ENCODE measurements at places on chromosomes 16 and 17. TPM values are rescaled to one million over a fixed set of nuclear protein-coding genes. Genes with fewer than 3 reads are reported as not detected.

GRCh38 chr17:81519284-81520020 is 6.9 kb upstream of the ACTG1 start:
- no peak for DNase-seq

DNA sequence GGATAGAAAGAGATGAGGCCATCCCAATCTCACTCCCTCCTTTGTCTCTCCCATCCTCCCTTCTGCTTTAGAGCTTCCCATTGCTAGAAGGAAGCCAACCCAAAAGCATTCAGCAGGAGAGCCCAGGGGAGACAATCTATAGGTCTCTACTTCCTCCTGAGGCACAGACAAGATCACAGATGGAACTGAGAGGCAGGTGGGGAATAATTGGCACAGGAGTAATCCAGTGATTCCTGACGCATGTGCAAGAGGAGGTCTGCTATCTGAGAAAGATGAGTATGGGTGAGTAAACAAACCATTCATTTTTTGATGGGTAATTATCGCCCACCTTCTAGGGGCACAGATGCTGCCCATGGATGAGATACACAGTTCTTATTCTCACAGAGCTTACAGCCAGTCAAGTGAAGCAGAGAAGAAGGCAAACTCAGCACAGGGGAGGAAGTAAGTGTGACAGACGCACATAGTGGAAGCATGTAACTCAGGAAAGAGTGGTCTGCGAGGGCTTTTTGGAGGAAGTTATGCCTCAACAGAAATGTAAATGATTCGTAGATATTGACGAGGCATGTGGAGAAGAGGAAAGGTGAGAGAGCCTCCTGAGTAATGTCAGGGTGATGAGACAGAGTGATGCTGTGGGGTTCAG is 88.9 kb upstream of the HLF start:
- no peak for DNase-seq

DNA sequence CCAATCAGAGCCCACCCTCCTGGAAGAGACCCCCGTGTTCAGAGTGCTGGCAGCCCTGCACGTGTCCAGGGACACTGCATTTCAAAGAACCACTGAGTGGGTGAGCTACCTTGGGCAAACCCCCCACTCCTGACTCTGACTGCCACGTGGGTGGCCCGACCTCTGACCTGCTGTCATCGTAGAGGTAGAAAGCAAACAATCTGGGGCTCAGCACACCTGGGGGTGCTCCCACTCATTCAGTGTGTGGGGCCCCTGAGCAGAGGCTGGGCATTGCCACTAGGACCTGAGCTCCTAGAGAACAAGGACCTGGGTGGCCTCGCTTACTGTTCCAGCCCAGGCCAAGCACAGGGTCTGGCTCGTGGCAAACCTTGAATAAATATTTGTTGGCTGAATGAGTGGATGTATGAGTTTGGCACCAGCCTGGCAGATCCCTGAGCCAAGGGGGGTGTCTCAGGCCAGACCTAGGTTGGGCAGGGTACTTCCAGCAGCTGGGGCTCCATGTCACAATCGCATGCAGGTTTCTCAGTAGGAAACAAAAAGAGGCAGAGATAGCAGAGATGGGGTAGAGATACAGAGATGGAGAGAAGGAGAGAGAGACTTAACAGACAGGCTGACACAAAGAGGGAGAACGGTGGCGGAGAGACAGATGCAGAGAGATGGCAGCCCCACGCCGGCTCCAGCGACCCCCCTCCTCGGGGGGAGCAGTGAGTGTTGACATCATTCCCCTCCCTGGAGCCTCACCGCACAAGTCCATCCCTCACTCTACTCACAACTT is 5.4 kb upstream of the DRC7 start:
- no peak for DNase-seq

DNA sequence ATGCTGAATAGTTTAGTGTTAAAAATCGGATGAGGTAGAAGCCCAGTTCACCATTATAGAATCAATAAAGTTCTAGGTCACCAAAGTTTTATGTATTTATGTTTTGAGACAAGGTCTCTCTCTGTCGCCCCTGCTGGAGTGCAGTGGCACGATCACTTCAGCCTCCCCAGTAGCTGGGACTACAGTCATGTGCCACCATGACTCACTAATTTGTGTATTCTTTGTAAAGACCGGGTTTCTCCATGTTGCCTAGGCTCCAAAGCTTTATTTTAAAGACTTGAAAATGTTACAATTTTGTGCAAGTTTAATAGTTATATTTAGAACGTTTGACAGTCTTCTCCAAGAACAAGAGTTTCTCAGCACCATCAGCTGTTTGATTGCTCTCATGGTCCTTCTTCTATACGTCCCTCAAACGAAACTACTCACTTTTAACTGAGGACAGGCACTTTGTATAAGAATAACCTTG is 32.1 kb downstream of the NDE1 start:
- DNase-seq, result peak; percentile 70

GRCh38 chr17:7789131-7789530 is 44.9 kb upstream of the KDM6B start:
- no peak for DNase-seq

DNA sequence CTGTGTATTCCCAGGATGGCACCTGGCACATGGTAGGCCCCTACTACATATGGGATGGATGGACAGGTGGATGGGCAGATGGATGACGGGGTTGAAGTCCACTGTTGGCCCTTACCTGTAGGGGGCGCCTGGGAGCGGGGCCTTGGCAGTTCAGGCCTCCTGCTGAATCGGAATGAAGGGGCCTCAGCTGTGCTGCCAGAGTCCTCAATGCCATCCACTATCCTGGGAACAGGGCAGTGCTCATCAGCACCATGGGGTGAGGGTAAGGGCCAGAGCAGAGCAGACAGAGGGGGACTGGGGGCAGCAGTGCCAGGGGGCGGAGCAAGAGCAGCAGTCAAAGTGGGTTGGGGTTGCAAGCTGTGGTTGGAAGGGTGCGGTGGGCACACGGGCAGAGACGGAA is 8.3 kb upstream of the RAB5C start:
- no peak for DNase-seq

GRCh38 chr16:2955779-2956578 is 8.1 kb upstream of the KREMEN2 start:
- no peak for DNase-seq

DNA sequence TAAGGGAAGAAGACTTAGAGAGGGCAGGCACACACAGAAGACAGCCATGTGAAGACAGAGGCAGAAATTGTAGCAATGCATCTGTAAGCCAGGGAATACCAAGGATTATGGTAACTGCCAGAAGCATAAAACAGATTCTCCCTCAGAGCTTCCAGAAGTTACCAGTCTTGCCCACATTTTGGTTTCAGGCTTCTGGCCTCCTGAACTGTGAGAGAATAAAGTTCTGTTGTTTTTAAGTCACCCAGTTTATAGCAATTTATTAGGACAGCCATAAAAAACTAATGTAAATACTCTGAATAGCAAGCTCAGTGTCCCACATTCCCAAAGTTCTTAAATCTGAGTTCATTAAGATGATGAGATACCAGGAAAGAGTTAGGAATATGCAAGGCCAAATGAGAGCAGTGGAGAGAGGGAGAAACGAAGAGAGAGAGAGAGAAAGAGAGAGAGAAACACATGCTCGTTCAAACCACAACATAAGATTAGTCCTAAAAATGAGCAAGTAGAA is 123.4 kb downstream of the HS3ST3A1 start:
- no peak for DNase-seq

DNA sequence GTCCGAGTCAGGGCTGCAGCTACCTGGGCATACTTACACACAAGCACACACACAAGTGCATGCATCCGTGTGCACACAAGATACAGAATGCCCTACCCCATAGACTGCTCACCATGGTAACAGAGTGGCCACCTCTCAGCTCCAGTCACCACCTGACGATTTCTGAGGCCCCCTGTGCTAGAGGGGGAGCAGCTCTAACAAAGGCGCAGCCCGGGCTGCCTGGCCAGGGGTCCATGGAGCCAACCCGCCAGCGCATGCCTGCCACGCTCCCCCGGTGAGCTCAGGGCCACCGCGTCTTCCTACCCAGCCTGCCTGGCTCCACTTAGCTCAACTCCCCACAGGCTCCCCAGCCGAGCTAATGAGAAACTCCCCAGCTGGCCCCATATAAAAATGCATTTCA is 75.5 kb downstream of the ZNF423 start:
- no peak for DNase-seq

DNA sequence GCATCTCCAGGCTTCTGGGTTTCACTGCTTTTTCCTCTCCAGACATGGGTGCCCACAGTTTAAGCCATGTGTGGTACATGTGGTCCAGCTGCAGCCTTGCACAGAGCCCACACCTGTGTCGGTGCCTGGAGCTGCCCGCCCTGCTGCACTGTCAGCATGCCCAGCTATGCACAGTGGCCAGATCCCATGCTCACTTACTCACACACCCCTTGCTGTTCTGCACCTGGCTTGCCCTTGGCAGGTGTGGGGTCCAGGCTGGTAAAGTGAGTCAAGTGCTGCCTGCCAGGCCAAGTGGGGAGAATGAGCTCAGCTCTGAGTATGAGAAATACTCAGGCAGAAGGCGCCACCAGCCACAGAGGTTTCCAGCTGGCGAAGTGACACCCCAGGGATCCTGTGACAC is 739.9 kb downstream of the CDH11 start:
- no peak for DNase-seq

GRCh38 chr16:55145771-55146603 is 178.0 kb upstream of the IRX6 start:
- no peak for DNase-seq

DNA sequence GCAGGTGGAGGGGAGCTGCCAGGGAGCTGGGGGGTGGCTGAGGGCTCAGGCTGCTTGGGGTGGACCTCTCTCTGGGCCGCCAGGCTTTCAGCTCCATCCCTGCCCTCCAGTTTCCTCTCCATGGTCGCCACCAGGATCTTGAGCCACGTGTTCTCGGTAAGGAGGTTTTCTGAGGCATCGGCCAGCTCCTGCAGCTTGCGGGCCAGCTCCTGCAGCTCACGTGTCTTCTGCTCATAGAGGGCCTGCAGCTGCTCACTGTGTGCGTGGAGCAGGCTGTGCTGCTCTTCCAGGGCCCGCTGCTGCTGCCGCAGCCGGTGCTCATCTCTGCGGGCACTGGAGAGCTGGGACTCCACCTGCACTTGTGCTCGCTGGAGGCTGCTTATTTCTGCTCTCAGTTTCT is 11.0 kb downstream of the SNN start:
- no peak for DNase-seq

BAIAP3 gene
- 0.46 TPM for total RNA-seq

CNGB1 gene
- 0.11 TPM for total RNA-seq

TXNL4B gene
- total RNA-seq, result 4.0 TPM

NDEL1 gene
- total RNA-seq, result 33.4 TPM

OTOA gene
- total RNA-seq, result not detected

Measured in pulmonary artery endothelial cell (primary cell).